A549 treated with Mapracorat at 1 μM for 4 hours (cell line): ENCODE measurements at places on chromosomes 5 and 9. TPM values are rescaled to one million over a fixed set of nuclear protein-coding genes. Genes with fewer than 3 reads are reported as not detected.

The IER5L gene
- total RNA-seq, result 22.8 to 51.5 TPM (median 47.4 TPM) in 5 replicates

The RNF20 gene
- 20.4 to 22.3 TPM (median 21.9 TPM) in 5 replicates for total RNA-seq

The GARIN3 gene
- not detected in 5 replicates for total RNA-seq

The MEIKIN gene
- not detected in 5 replicates for total RNA-seq

The SH3PXD2B gene
- 16.3 to 19.6 TPM (median 18.4 TPM) in 5 replicates for total RNA-seq

The C5orf52 gene
- total RNA-seq, result not detected in 5 replicates

The GMCL2 gene
- total RNA-seq, result not detected in 5 replicates

The MYO10 gene
- 36.8 to 42.5 TPM (median 37.3 TPM) in 5 replicates for total RNA-seq

The PCDHB7 gene
- total RNA-seq, result 0.05 TPM in 1 of 5 replicates, not detected in the others

The PFN3 gene
- not detected in 5 replicates for total RNA-seq

The TAF11L10 gene
- total RNA-seq, result not detected in 5 replicates

The ISL1 gene
- 0.13 TPM in 1 of 5 replicates, not detected in the others for total RNA-seq

The FAM153A gene
- not detected in 5 replicates for total RNA-seq

The JADE2 gene
- 28.9 to 41.2 TPM (median 37.8 TPM) in 5 replicates for total RNA-seq

The GAS1 gene
- total RNA-seq, result 0.05 to 0.10 TPM (median 0.08 TPM) in 4 of 5 replicates, not detected in the other

The PRDM9 gene
- total RNA-seq, result not detected in 5 replicates

The DMRT3 gene
- not detected in 5 replicates for total RNA-seq

The IL6ST gene
- 38.6 to 74.5 TPM (median 56.1 TPM) in 5 replicates for total RNA-seq
